ENCODE measurements at places on chromosomes 16 and 17.

DNA sequence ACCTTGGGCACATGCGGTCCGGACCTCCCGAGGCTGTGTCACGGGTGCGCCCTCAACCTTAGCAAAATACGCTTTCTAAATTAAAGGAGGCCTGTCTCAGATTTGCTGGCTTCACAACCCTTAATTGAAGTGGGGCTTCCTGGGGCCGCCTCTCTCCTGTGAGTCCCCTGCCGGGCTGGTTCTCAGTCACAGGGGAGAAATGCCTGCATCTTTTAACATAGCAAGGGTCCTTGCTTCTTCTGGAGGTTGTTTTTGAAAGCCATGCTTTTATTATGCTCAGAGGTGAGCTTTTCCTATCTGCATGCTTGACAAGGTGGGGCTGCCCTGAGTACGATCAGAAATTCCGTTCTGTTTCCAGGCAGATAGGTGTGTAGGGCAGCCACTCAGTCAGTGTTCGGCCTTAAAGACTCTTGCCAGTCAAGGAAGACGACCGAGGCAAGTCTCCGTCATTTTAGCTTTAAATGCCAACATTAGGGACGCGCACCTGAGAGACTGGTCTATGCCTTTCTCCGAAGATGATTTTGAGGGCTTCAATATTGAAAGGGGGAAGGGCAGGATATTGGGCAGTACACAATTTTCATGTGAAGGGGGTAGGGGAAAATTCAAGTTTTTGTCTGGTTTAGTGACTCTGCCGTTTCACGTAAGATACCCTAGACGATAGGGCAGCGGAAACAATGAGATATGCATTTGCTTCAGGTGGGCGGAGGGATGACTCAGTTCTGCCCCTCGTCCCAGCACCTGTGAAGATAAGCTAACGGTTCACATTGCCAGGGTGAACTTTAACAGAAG, 5.5 kb upstream of the SLC7A5 start:
- DNase-seq: no peak

DNA sequence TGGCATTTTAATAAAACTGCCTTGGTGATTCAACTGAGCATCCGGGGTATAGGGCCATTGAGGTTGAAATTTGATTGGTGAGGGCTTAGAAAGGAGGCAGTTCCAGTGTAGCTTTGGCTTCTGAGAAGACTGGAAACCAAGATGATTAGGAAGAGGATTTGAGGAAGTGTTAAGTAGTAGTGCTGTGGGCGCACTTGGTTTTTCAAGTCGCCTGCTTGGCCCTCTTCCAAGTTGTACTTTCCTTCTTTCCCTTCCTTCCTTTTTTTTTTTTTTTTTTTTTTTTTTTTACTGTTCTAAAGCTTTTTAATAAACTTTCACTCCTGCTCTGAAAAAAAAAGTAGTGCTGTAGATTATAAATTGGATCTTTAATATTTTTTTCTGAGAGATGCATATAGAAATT, 320.5 kb downstream of the UTP18 start:
- no peak for DNase-seq

GRCh38 chr17:73553311-73553710, 90.9 kb downstream of the SDK2 start:
- no peak for DNase-seq

DNA sequence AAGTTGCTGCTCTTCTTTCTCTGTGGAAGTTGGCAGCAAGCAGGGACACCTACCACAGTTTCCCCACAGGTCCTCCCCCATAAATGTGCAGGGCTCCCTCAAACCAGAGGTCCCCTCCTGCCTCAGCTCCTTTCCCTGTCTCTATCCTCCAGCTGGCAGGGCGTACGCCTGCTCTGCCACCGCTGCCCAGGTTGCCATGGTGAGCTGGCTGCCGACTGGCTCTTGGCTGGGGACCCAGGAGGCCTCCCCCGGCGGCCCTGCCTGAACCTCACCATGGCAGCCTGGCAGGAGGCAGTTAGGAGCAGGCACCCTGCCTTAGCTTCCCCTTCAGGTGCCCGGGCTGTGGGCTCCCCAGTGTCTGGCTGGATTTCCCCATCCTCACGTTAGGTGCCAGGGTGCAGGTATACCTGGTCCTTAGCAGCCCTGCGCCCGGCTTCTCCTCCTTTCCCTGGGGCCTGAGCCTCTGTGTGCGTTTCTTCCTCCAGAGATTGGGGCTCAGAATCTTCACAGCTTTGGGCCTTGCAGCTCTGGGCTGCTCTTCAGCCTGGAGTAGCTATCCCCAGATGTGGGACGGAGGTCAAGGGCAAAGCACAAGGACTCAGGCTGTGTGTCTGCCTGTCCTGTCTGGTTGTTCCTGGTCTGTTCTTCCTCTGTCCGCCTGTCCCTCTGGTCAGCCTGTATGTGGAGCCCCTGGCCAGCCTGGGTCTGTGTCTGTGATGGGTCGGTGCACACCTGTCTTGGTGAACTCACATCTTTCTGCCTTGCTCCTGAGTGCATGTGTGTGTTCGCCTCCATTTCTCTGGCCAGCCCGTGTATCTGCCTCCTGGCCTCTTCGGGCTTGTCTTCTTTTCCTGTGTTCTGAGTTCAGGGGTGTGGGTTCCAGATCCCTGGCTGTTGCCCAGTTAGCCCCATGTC, 15.7 kb downstream of the GJD3 start:
- peak; percentile 89 for DNase-seq

- no peak for DNase-seq
Observed at GRCh38 chr16:78972986-78973385, 627.6 kb downstream of the MAF start.

DNA sequence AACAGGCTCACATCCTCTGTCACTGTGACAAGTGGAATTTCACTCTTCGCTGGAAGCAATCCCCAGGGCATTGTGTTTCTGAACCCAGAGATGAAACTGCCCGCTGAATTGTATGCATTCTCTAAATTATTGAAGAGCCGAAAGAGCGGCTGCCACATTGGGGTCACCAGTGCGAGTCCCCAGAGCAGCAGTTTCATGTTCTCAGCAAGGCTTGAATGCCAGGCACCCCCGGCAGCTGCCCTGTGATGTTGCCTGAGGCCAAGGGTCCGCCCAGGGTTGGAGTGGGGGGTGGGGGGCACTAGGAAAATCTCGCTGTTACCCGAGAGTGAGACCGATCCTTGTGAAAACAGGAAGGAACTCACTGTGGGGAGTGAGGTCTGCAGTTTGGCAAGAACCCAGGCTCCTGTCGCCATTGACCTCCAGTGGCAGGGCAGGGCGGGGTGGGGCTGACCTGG, 20.7 kb upstream of the BCAR1 start:
- DNase-seq: no peak

DNA sequence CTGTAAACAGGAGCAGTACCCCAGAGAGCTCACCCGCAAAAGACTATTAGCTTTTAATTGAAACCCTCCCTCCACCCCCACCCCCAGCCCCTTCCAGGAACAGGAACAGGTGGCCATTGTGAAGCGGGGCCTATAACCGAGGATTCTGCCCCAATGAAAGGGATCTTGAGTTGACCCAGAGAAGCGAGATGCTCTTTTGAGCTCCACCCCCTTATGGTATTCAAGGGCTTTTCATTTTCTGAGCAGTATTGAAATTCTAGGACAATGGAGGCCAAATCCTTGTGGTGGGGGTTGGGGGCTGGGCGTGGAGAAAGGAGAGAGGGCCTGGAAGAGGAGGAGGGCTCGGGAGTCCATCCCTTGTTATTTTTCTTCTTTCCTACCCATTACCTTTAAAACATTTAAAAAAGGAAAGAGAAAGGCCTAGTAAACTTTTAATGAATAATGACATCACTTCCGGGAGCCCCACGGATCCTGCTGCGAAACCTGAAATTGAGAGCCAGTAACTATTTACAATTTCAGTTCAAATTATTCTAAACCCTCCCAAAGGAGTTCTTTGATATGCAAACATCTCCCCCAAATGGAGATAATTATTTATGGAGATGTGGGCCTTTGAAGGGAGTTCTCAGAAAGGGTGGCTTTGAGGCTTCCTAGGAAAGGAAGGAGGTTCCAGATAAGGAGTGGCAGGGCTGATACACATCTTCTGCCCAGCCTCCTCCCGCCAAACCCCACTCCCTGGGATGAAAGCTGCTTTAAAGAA, 30.5 kb downstream of the HS3ST3B1 start:
- DNase-seq: no peak

GRCh38 chr17:8140065-8141029, 11.9 kb downstream of the PER1 start:
- DNase-seq: no peak

DNA sequence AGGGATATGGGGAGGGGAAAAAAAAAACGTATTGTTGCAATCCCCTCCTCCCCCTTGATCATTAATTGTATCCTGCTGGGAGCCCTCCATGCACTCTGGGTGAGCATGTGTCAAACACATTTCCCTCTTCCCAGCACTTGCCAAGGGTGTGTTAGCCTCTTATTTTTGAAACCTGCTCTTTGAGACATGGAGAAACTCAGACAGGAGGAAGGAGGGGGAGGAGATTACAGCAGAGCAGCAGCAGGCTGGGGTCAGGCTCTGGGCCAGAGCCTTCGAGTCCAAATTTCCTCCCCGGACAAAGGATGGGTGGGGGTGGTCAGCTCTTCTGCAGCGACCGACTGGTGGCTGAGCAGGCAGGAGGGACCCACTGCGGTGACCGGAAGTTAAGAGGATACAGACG, 64.7 kb downstream of the SOX9 start:
- no peak for DNase-seq

GRCh38 chr16:28495098-28495793, 803 bp downstream of the APOBR start:
- DNase-seq: no peak

DNA sequence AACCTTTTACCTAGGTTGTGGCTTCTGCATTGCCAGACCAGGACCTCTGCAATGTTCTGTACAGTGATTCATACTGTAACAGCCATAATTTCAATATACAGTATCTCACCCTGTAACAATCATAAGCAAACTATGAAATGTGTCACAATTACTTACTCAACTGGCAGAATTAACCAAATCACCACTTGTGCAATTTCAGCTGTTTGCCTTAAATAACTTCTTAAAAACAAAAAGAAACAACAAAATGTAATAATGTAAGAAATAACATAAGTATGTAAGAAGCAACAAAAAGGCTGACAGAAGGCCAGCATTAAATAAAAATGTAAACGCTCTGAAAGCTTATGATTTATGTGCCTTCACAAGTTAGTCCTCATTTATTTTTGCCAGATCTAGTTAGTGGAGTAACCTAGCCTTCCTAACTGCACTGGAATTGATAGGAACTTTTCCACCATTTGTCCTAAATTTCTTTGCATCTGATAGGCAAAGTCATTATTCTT, 96.9 kb downstream of the SKAP1 start:
- no peak for DNase-seq
